Stimulated activated CD8-positive, alpha-beta memory T cell treated with anti-CD3 and anti-CD28 coated beads, Interleukin-15, amount 100 ng/mL, for 48 hours (primary cell): ENCODE measurements at places on chromosomes 6 and 20.

DNA sequence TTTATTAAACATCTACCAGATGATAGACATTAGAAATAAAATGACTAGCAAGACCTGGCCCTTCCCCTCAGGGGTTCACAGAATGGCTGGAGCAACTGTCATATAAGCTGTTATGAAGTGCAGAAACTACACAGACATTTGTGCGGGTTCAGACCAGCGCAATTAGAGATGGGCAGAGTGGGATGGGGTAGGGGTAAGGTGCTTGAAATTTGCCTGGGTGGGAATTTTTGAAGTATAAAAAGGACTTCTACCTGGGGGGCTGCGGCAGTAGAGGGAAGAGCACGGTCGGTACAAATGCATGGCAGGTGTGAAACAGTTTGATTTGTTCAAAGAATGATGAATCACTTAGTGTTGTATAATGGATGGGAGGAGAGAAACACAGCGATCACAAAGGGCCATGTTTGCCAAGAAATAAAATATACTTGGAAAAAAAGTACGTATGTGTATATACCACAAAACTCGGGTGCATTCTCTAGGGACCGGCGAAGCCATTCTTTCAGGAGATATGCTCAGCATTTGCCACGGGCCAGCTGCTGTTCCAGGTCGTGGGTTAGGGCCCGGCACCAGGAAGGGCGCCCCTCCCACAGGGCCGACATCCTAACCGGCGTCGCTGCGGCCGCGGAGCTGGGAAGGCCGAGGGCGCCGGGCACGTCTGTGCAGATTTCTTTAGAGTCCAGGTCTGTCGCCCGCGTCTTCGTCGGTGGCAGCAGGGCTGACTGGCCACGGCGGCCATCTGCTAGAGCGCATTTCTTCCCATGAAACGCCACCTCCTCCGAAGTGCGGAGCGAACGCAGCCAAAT, 809 bp upstream of the NOL7 start:
- no peak for DNase-seq

DNA sequence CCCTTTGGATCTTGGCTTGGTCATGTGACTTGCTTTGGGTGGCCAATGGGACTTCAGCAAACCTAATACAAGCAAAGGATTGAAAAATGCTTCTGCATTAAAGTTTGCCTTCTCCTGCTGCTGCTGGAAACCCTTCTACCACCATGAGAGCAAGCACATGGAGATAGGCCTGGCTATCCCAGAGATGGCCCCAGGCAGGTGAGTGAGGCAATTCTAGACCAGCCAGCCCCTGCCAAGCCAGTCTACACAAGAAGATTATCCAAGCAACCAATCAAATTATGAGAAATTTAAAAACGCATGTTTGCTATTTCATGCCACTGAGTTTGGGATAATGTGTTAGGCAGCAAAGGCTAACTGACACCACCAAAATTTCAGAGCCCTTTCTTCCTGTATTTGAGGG, 274.3 kb downstream of the TFAP2C start:
- no peak for DNase-seq

DNA sequence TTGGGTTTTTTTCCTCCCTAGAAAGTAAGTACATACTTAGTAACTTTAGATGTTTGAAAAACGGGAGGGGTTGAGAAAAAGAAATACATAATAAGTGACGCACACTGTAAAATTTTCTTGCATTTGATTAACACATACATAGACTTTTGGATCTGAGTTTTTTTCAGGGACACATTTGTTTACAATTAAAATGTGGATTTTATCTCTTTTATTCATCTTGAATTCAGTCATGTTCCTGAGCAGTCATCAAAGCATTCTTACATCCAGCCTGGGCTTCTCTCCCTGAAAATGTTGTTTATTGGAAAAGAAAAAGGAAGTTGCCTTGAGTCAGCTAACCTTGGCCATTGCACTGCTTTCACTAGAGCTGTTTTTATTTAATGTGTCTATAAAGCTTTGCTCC, 8.7 kb upstream of the RPP40 start:
- DNase-seq = no peak

DNA sequence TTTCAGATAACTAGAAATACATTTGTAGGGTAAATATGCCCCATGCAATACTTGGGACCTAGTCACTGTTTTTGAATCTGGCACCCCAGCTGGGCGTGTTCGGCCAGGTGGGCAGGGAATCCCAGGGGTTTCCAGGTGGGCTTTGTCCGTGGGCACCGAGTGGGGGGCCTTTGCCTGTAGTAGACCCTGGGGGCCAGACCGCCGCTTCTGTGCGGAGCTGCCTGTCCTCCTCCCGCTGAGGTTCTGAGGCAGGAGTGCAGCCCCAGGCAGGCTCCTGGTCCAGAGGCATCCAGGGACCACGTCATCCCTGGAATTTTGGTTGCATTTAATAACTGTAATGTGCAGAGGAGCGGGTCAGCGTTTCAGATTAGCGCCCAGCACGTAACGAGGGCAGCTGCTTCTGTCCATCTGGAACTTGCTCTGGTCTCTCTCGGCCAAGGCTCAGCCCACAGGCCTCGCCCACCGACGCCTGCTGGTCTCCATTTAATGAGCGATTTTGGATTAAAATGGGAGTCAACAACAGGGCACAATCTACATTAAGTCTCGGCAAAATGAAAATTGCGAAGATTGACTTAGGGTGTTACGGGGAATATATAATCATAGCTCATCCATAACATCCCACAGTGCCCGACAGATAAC, 12.8 kb downstream of the BHLHE23 start:
- DNase-seq = no peak

GRCh38 chr6:137297887-137298286, 78.7 kb upstream of the IFNGR1 start:
- no peak for DNase-seq

GRCh38 chr6:52306972-52307870, 22.7 kb upstream of the MCM3 start:
- no peak for DNase-seq

- DNase-seq = no peak
Measured at GRCh38 chr6:112086744-112087135, 542 bp downstream of the TUBE1 start.

DNA sequence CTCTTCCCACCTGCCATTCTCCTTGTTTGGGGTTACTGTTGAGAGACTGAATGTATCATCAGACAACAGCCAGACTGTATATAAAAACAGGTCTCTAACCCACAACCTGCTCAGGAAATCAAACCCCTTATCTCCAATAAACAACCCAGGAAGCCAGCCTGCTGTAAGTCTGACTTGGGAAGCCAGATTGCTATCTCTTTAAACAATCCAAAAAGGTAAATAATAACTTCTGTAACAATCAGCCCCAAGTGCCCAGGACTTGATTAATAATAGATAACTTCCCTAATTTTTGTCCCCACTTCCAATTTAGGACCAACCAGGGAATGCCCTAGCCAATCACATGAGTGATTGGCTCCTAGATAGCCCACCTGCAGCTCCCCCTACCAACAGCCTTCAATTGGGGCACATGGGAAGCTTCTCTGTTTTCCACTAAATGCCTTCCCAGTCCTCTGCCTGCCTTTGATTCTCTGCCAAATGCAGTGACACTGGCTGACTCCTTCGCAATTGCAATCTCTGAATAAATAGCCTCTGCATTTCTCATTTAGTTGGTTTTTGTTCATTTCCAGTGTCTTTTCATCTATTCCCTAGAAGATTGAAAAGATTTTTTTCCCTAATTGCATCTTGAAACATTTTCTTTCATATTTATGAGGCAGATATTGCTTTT, 117.1 kb upstream of the TAB2 start:
- DNase-seq = no peak

DNA sequence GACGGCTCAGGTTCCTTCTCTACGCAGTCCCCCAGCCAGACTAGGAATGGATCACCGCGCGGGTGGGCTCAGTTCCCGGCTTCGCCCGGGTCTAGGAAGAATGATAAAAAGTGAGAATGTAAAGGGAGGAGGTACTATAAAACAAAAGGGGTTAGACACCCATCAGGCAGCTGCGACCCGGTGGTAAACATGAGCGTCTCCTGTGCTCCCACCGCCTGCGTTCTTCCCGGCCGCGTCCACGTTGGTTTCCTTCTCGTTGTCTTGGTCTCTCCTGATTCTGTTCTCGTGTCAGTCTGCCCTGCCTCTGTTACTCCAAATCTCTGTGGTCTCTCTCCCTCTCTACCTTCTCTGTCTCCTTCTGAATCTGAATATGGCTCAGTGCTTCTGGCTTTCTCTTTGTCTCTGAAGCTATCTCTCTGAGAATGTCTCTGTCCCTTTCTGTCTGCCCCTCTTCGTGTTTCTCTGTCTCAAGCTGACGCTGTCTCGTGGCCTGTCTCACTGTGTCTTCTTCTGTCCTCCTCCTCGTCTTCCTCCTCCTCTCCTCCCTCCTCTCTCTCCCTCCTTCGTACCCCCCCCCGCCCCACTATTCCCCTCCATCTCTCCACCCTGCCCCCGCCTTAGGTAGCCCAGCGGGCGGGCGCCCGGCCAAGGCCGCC, 41.6 kb upstream of the FOXP4 start:
- no peak for DNase-seq

GRCh38 chr6:38138374-38138773, 318.8 kb downstream of the ZFAND3 start:
- DNase-seq = no peak

DNA sequence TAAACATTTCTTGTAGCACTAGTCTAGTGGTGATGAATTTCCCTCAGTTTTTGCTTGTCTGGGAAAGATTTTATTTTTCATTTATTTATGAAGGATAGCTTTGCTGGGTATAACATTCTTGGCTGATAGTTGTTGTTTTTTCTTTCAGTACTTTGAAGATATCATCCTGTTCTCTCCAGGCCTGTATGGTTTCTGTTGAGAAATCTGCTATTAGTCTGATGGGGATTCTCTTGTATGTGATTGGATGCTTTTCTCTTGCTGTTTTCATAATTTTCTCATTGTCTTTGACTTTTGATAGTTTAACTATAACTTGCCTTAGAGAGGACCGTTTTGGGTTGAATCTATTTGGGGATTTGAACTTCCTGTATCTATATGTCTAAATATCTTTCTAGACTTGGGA, 207.1 kb downstream of the PACRG start:
- DNase-seq = no peak

DNA sequence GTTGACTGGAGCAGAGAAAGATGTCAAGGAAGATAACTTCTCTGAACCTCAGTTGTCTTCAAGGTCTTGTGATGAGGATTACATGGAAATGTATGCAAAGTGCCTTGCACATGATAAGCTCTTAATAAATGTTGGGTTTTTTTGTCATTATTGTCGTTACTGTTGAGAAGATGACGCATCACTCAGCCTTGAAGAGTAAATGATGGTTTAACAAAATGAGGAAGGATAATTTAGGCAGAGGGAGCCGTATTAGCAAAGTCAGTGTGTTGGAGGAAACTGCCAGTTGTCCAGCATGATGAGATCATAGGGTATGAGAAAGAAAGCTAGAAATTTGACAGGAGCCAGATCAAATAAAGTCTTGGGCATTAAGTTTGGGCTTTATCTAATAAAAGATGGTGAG, 8.8 kb upstream of the SUPT3H start:
- DNase-seq = no peak
